ENCODE measurements at places on chromosomes 7 and 10.

GRCh38 chr7:2962865-2963264, 80.8 kb downstream of the CARD11 start:
- DNase-seq, result no peak

GRCh38 chr10:107914450-107915214, 750.1 kb upstream of the SORCS1 start:
- no peak for DNase-seq

DNA sequence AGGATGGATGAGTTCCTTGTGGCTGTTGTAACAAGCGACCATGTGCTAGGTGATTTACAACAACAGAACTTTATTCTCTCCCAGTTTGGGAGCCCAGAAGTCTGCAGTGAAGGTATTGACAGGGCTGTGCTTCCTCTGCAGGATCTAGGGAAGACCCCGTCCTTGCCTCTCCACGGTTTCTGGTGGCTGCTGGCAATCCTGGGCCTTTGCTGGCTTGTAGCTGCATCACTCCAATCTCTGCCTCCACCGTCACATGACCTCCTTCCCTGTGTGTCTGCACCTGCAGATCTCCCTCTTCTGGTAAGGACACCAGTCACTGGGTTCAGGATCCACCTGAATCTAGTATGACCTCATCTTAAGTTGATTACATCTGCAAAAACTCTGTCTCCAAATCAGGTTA, 115.6 kb downstream of the GLRX3 start:
- DNase-seq, result no peak

DNA sequence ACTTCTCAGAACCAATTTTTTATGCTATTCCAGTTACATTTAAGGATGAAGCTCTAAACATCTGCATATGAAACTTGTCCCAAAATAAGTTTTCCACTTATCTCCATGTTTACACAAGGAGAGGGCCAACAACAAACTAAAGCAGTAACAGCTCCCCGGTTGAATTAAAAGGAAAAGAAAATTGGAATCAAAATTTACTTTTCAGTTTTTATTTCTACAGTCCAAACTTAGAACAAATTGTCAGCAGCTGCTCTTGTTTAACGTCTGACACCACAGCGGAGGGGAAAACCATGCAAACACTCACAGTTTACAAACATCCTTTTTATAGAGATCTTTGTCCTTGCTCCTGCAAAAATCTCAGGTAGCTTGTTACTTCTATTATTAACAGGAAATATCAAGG, 101.3 kb downstream of the COL28A1 start:
- no peak for DNase-seq

DNA sequence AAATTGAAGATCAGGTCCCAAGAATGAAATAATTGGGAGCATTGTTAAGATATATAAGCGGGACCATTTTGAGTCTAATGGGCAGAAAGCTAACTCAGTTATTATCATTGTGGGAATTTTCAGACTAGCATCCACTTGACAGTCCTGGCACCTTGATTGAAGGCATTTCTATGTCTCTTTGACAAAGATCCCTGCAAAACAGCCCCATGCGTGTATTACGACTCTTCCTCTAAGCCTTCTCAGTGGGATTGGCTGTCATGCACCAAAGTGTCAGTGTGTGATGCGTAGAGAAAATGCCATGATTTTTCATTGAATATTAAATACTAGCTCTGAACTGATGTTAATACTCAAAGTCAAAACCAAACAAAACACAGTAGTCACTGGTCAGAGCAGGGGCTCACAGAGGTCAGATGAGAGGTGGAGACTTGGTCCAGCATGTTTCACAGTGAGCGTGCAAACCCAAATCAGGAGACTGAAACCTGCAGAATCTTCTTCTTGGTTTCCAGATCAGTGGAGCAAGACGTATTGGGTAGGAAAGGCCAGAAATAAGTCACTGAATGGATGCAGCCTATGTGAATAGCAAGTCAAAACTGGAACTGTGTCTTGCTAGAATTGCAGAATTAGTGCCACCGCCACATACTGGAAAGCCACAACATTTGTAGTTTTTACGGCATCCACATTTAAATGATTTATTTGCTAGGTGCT, 303.6 kb upstream of the AKR1E2 start:
- DNase-seq, result no peak

DNA sequence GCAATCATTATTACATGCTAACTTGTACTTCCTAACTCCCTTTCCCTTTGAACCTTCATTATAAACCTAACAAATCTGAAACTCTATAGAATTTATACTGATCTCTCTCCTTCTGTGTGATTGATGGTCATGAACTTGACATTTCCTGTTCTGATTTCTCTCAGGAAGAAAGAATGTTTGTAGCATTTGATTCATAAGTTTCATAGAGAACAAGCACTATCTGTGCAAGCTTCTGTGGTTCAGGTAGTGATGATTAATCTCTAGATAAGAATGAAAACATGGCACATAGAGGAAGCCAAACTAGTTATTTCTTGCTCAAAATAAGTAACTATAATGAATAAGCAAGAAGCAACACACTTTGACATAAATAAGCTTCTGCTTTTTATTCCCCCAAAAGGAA, 34.2 kb downstream of the TFPI2 start:
- DNase-seq, result no peak

- no peak for DNase-seq
Measured at GRCh38 chr7:12518920-12519681, 51.4 kb upstream of the SCIN start.

GRCh38 chr10:18350340-18350739, 210.1 kb downstream of the CACNB2 start:
- DNase-seq, result no peak

DNA sequence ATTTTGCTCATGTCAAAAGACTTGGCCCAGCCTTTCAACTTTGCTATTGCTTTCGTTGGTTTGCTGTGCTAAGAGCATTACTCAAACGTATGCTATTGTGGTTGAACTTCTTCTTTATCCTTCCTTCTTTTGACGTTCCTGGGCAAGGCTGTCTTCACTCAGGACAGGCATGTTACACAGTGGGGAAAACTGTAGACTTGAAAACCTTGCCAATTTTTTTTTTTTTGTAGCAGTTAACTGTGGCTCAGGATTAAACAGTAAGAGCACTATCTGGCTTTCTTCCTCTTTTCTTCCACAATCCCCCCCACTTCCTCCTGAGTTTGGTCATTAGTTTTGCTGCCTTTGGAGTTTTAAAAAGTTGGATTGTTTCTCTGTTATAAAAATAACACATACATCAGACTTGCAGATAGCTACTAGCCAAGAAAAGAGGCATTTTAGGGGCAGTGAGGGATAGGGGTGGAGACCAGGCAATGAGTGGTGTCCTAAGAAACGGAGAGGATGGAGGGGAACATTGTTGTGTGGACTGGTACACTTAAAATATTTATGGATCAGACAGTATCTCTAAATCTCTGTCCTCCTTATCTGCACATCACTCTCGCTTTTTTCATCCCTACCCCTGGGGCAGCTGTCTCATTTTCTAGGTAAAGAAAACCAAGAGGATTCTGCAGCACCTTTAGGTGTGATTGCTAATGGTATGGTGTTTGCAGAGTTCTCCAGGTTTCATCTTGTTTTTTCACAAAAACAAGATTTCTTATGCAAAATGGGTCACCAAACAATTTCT, 181.7 kb downstream of the LRMDA start:
- DNase-seq, result no peak

DNA sequence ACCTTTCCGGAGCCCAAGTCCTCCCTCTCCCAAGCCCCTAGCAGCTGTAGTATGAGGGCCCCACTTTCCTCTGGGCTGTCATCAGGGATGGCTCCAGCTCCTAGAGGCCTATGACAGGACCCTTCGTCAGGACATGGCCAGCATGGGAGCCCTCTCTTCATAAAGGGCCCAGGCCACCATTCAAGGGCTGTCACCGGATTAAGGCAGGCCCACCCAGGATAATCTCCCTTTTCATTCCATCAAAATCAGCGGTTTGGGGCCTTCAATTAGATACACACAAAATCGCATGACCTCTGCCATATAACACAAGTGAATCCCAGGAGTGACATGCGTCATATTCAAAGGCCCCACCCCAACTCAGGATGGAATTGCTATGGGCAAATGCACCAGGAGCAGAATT, 12.2 kb upstream of the GDF10 start:
- no peak for DNase-seq

- no peak for DNase-seq
Measured at GRCh38 chr7:55534262-55534915, 37.9 kb downstream of the VOPP1 start.

DNA sequence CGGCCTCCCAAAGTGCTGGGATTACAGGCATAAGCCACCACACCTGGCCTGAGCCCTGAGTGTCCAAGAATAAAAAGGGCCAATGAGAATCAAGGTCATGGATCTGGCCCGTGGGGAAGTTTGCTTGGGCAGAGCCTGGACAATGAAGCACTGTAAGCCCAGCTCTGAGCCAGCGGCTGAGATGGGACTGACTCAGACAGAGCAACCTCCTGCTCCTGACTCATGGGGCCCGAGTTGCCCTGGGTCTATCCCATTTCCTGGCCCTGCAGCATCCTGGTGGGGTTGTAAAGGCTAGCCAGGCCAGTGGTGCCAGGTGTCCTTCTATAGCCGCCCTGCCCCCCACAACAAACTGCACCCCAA, 5.2 kb upstream of the MYH16 start:
- no peak for DNase-seq

DNA sequence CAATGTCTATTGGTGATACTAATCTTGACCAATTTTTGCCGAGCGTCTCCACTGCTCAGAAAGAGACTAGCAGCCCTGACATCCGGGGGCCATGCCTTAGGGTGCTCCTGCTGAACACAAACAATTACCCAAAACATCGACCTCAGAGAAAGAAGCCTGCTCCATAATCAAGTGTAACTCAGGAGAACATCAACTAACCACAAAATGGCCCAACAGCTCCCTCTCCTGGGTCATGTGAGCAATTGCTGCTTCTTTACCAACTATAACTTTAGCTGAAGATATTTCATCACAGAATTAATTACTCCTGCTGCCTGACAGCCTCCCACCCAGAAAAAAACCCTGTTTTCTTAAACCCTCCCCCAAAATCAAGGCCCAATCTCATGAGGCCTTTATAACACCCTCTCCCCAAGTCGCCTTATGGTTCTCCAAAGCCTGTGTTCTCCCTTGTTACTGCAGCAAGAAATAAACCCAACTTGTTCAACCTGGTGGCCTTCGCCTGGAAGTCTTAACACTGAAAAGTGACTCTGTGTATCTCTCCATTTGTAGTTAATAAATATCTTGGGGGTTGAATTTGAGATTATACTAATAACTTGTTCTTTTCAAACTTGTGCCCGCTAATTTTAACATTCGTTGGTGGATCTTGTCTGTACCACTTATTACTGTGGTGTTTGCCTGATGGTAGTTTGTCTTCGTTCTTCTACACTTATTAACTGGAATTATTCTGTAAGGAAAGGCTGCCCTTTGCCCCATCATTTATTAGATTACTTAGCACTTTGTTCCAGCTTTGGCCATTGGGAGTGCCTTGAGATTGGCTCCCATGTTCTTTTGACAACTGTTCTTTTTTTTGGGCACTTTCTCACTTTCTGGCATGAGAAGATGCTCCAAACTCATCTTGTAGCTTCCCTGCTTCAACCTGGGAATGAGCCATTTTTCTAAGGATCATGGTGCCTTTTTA, 21.2 kb upstream of the RAMP3 start:
- DNase-seq, result peak; percentile 82

GRCh38 chr10:26211781-26212444, 4.7 kb upstream of the GAD2 start:
- no peak for DNase-seq

DNA sequence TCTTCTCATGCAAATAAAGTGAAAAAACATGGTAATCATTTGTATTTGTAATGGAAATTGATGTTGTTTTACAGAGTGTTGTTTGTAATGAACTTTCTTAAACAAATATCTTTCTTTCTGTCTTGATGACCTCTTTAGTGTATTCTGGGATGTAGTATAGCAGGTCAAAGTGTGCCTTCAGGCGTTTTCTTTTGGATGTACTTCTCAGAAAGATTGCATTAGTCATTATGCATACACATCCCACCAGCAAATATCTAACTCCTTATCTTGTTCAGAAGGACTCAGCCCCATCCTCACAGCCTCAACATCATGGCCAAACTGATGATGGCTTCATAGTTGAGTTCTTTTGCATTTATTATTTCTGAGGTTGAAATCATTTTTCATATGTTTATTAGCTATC, 124.7 kb downstream of the LRRC18 start:
- no peak for DNase-seq

DNA sequence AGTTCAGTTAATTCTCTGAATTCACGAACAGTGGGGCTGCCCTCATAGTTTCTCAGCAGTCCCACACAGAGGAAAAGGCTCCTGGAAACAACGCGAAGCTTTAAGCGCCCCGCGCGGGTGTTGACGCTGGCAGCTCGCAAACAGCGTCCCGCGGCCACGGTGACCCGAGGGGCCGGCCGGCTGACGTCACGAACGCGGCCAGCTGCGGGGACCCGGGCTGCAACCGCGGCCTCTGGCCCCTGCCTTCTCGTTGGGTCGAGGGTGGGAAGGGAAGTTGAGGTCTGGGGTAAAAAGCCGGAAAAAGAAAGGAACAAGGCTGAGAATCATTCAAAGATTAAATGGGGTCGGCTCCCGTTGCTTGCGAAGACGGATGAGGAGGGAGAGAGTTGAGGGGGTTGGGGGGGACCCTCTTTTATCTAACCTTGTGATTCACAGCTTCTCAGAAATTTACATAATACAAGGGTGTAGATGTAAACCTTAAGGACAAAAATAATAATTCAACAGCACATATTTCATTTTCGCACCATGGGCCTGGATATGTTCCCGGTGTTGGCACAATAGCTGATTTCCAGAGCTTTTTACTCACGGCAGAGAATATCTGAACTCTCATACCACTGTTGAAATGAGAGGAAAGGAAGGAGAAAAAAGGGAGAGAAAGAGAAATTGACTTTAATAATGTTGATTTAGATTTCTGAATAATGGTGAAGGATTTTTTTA, 7.3 kb upstream of the FEZF1 start:
- no peak for DNase-seq

DNA sequence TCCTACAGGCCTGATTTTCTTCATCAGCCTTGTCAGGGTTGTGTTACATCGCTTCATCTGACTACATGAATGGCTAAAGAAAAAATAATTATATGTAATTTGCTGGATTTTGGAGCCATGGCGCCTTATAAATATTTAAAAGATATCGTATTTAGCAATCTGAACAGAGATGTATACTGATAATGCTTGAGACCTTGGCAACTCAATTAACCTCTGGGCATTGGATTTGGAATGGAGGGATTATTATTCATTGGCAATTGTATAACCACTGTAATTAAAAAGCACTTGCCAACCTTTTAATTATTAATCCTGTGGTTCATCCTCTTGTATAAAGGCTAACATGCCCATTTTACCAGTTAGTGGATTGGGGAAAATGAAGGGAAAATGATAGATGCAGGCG, 745.1 kb downstream of the CNTNAP2 start:
- no peak for DNase-seq

GRCh38 chr7:95391761-95392160, 4.4 kb downstream of the PON3 start:
- no peak for DNase-seq

GRCh38 chr10:86730227-86730626, 26.2 kb upstream of the BMPR1A start:
- DNase-seq, result no peak

GRCh38 chr7:103751311-103751880, 238.1 kb downstream of the RELN start:
- no peak for DNase-seq

Measured in NCI-H1694 (cell line).